Activated CD8-positive, alpha-beta memory T cell treated with anti-CD3 and anti-CD28 coated beads, Interleukin-2, amount 50 U/mL, for 48 hours (primary cell): ENCODE measurements at places on chromosomes 6 and 20.

GRCh38 chr6:133360194-133360593 lies 119.0 kb downstream of the EYA4 start:
- no peak for DNase-seq

DNA sequence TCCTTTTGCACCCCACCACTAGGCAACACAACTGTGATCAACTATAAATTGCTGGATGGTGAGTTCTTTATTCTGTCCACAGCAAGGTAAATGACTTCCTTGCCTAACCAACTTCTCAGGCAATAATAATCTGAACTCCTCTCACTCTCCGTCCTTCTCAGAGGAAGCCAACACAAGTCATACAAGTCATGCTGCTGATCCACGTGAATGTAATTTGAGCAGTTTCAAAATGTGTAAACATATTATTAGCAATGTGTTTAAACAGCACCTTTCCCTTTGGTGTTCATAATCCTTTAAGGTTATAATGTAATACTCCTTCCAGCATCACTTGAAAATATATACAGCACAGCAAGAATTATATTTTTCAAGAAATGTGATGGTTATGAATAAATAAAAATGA lies 127.9 kb downstream of the QRSL1 start:
- DNase-seq = no peak

DNA sequence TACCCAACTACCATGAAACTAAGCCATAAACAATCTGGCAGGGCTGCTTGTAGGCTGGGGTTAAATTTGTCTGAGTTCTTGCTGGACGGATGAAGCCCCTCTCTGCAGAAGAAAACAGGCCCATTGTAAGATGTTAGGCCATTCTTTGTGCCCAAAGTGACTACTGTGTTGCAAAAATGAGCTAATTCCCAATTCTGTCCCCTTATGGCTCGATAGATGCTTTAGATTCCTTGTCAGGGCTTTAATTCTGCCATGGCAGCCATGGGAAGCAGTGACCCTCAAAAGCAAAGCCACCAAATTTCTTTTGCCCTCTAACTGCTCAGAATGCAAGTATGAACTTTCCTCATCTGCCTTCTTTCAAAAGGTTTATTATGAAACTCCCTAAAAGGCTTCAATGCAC lies 45.2 kb downstream of the LAMA4 start:
- no peak for DNase-seq

GRCh38 chr20:14992153-14992552 lies 654.7 kb upstream of the FLRT3 start:
- no peak for DNase-seq

DNA sequence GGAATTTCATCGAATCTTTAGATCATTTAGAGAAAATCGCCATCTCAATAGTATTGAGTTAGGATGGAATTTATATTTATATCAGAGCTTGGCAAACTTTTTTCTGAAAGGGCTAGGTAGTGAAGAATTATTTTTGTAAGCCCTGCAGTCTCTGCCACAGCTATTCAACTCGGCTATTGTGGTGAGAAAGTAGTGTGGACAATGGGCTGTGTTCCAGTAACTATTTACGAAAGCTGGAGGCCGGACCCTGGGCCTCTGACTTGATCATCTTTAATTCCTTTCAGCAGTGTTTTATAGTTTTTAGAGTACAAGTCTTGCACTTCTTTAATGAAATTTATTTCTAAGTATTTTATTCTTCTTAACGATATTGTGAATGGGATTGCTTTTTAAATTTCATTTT lies 201.5 kb downstream of the FARS2 start:
- DNase-seq = no peak

- DNase-seq = no peak
Measured at GRCh38 chr20:25204550-25205276, 9.2 kb downstream of the ENTPD6 start.

DNA sequence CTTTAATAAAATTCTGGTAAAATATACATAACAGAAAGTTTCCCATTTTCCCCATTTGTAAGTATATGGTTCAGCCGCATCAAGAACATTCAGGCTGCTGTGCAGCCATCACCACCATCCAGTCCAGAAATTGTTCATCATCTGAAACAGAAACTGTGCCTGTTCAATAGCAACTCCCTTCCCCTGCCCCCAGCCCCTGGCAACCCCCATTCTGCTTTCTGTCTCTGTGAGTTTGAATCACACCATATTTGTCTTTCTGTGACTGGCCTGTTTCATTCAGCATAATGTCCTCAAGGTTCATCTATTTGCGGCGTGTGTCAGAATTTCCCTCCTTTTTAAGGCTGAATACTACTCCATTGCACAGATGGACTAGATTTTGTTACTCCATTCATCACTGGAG lies 19.1 kb downstream of the VSTM2L start:
- DNase-seq = no peak

DNA sequence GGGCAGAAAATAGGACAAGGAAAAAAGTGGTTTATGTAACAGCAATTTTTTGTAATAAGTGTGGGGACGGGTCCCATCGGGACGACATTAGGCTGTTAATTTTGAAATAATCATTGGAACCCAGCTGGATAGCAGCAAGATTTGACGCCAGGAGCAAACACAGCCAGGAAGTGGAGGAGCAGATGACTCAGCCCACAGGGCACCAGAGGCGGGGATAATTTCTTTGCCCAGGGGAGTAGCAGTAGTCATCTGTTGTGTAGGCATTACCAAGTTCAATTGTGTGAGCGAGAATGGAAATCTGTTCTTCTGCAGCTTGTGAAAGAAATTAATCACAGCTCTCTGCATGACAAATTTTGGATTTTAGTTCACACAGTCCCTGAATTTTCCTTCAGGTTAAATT lies 22.6 kb upstream of the RIN2 start:
- no peak for DNase-seq

- no peak for DNase-seq
Measured at GRCh38 chr20:29687438-29687837, 1570.0 kb upstream of the DEFB115 start.

- no peak for DNase-seq
Measured at GRCh38 chr6:111824608-111825337, 48.5 kb downstream of the FYN start.

DNA sequence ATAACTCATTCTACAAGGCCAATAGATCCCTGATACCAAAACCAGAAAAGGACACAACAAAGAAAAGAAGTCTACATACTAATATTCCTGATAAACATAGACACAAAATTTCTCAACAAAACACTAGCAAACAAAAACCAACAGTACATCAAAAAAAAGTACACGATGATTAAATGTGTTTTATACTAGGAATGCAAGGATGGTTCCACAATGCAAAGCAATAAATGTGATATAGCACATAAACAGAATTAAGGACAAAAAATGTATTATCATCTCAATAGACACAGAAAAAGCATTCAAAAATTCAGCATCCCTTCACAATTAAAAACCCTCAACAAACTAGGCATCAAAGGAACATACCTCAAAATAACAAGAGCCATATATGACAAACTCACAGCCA lies 23.2 kb downstream of the TREM1 start:
- DNase-seq = no peak

DNA sequence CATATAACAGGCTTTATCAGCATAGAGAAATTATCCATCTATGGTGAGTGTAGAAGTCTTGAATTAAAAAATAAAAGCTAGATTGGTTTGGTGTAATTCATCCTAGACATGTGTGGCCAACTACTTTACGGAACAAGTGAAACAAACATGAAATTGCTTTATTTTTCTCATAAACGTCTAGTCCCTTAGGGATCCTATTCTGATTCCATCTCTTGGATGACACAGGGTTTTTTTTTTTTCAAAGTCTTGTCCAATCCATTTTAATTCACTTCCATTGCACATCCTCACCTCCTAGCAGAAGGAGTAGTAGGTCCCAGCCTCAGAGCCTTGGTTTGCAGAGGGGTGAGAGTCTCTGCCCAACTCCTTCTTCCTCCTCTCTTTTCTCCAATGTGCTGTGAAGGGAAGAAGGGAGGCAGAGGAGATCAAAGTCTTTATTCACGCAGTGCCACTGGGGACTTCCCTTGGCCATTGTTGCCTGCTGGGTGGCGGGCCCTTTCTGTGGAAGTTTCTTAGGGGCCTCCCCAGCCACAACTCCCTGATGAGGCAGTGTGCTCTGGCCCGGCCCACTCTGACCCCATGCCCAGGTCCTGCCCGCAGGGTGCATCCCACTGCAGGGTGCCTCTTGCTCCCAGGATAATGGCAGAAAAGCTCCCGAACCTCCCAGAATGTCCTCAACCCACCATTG lies 104.4 kb upstream of the SNX9 start:
- DNase-seq = no peak

DNA sequence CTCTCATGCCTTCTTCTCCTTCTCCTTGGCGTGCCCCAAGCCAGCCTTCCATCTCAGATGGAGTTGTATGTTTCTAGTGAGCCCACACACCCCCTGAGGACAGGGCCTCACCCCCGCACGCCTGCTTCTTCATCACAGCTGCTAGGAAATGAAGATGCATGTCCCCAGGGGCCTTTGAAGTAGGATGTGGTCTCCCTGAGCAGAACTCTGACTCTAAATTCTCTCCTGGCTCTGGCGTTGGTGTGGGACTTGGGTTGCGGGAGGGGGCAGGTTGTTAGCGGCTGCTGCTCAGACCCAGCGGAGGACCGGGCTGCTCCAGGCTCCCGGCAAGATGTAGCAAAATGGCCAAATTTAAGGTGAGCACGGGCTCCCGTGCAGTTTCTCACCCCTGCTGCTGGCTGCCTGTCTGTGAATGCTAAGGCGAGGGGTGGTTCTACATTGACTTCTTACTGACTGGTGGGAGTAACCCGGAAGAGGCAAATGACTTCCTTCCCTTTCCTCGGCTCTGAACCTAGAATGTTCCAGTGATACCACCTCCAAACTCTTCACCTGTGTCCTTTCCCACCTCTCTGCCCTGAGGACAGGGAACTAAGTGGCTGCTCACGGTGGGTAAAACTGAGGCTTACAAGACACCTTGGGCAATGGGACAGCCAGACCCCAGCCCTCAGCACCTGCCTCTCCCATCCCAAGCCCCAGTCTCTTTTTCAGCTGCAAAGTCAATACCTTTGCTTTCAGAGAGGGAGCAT lies 8.8 kb downstream of the SYNJ2 start:
- DNase-seq = no peak

GRCh38 chr20:46488451-46488850 lies 24.9 kb downstream of the ZNF334 start:
- DNase-seq = no peak

- no peak for DNase-seq
Measured at GRCh38 chr6:155128977-155129376, 133.9 kb downstream of the TIAM2 start.

DNA sequence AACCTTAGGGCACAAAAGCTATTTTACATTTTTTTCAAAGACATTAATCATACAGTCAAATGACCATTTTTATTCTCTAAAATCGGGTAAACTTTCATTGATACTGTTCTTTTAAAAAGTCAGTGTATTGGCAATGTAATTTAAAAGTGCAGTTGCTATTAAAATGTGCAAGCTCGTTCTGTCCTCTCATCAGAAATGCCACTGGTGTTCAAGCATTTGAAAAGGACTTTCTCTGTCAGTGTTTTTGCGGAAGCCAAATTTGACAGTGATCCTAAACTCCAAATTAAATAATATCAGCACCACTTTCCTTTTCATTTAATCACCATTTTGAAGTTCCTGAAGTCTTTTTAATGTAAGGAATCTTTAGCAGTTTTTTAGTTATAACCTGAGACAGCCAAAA lies 69.6 kb downstream of the AFG1L start:
- no peak for DNase-seq

GRCh38 chr6:132084811-132085509 lies 133.8 kb upstream of the CCN2 start:
- DNase-seq = no peak

DNA sequence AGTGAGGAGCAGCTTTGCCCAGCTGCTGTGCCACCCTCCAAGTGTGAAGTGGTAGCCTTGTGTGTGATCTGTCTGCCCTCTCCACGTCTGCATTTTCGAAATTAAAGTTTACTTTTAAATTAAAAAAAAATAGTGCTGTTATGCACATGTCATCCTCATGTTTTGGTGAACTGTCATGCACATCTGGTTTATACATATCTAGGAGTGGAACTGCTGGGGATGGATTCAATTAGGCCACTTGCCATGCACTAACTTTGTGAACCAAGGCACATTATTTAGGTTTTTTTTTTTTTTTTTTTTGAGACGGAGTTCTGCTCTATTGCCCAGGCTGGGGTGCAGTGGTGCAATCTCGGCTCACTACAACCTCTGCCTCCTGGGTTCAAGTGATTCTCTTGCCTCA lies 3.6 kb downstream of the GTSF1L start:
- no peak for DNase-seq

GRCh38 chr6:104226790-104227446 lies 632.8 kb downstream of the HACE1 start:
- DNase-seq = no peak

DNA sequence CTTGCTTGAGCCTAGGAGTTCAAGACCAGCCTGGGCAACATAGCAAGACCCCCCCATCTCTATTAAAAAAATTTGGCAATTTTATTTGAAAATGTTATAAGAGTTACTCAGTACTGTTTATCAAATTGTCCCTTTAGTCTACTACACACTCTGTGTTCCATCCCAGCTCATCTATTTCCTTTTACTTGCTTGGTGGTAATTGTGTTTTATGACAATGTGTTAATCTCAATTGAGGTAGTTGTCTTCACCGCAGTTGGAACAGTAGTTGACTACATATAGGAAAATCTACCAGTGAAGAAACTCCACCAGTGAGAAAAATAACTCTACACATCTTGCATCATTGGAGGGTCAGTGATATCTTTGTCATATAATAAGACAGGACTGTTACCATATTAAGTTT lies 8.0 kb downstream of the NCOA3 start:
- DNase-seq = no peak

DNA sequence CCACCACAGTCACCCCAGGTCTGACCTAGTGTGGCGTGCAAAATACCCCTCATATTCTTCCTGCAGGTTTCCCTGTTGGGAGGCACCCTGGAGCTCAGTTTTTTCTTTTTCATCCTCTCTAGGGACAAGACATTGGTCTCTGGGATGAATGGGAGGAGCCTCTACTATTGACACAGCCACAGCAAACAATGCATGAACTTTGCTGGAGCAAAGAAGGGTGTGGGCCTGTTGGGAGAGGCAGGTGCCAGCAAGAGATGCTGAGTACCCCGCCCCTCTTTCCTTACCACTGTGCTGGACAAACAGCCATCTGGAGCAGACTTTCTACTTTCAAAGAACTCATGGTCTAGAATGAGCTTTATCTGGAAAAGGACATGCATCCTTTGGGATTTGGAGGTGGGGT lies 10.1 kb downstream of the TGM3 start:
- no peak for DNase-seq

DNA sequence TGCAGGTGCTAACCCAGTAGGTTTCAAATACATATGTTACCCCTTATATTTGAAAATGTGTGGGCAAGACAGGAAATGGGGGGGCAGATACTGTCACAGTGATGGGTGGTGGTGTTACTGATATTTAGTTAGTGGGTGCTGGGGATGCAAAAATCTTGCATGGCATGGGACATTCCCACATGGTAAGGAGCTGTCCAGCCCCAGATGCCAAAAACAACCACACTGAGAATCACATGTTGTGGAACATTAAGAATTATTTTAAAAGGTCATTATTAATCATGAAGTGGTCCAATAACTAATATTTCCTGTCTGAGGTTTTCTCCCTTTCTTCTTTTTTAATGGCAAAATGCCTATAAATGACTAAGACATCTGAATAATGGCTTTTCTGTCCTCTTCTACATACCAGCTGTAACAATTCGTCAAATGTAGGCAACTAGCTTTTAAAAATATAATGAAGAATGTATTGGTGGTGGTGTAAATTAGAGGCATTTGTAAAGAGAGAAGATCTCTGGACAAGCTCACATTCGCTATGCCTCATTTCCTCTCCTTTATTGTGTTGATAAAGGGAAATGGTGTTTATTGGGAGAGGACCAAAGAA lies 57.3 kb upstream of the SLC35B3 start:
- no peak for DNase-seq

- DNase-seq = no peak
Measured at GRCh38 chr20:11375966-11376365, 541.7 kb upstream of the BTBD3 start.
